Stimulated activated CD8-positive, alpha-beta memory T cell treated with anti-CD3 and anti-CD28 coated beads, Interleukin-2, amount 100 ng/mL, for 48 hours (primary cell): ENCODE measurements at places on chromosomes 3 and 15.

GRCh38 chr3:95923496-95924210 lies 890.7 kb upstream of the EPHA6 start:
- DNase-seq = peak; percentile 5

GRCh38 chr15:73017987-73018386 lies 34.3 kb upstream of the NEO1 start:
- DNase-seq = no peak

- DNase-seq = no peak
Observed at GRCh38 chr3:42704136-42704841, 1.7 kb upstream of the HHATL start.

DNA sequence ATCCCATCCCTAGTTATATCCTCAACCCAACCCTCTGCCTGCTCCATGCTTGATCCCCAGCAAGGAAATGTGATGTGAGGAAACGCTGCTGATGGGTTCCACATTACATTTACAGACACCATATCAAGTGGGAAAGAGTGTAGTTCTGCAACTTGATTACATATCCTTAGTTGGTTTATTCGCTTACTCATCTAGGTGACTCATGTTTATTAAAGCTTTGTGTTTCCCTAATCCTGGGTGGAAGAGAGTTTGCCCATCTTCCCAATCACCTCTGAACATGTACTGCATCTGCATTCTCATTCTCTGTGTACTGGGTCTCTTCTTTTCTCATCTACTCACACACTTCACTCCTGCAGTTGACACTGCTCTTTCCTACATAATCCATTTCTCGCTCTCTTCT lies 91.7 kb upstream of the PDZRN3 start:
- no peak for DNase-seq

DNA sequence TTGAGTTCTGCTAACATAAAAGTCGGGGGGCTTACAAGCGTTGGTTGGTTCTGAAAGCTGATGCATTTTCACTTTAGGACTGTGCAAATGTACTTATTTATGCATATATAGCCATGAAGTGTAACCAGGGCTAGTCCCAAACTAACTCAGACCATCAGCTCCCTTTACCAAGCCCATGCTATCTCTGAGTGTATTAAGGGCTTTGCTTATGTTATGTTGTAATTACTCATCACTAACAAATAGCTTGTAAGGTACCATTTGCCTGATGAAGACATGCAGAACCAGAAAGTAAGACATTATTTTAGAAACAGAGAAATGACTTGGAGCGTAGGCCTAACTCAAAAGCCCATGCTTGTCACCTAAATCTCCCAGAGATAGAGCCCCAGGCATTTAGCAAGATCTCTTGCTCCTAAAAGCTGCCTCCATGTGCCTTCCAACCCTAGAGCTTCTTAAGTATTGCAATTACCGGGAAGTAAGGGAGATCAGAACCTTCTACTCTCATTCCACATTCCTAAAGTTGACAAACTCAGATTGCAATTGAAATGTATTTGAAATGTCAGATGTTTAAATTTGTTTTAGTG lies 362.9 kb upstream of the RBMS3 start:
- DNase-seq = no peak

GRCh38 chr3:312160-312733 lies 115.7 kb downstream of the CHL1 start:
- DNase-seq = no peak

DNA sequence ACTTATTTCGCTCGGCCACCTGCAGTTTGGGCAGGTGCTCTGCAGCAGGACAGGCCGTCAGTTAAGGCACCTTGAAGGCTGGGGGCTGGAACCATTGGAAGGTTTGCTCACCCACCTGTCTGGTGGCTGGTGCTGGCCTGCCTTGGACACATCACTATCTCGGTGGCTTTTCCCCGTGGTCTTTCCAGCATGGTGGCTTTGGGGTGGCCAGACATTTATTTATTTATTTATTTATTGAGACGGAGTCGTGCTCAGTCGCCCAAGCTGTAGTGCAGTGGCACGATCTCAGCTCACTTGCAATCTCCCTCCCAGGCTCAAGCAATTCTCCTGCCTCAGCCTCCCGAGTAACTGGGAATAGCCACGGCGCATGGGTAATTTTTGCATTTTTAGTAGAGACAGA lies 11.7 kb downstream of the ISG20 start:
- DNase-seq = no peak

- DNase-seq = no peak
Observed at GRCh38 chr3:193909387-193909786, 226.6 kb upstream of the HES1 start.

GRCh38 chr3:144242747-144243146 lies 271.1 kb downstream of the DIPK2A start:
- no peak for DNase-seq

DNA sequence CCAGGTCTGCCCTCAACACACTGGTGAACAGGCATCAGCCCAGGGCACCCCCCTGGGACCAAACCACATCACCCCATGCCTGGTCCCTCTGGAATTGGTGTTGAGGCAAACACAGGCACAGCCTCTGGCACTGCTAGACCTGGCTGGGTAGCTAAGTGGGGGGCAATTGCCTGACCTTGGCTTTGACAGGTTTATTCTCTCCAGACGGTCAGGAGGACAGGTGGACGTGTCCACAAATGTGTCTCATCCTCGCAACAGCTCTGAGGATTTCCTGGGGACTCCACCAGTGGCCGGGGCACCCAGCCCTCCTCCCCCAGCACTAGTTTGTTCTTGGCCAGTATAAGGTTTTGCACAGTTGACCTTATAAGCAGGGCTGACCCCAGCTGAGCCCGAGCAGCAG lies 31.3 kb downstream of the TKT start:
- no peak for DNase-seq

DNA sequence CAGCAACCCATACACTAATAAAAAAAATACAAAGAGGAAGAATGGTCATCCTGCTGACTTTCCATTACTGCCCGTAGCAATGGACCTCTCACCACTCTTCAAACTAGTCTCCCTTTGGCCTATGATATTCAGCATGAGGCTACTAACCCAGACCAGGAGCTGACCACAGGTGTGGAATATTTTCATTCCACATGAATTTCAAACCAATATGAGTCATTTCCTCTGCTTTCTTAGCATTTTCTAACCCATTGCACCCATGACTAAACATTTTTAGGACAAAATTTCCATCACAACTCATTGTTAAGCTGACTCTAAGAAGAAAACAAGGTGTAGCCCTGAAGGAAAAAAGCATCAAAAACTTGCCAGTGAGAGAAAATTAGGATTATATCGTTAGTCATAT lies 34.0 kb upstream of the ZPLD1 start:
- DNase-seq = no peak

GRCh38 chr3:97927704-97928103 lies 44.5 kb downstream of the RIOX2 start:
- DNase-seq = no peak

DNA sequence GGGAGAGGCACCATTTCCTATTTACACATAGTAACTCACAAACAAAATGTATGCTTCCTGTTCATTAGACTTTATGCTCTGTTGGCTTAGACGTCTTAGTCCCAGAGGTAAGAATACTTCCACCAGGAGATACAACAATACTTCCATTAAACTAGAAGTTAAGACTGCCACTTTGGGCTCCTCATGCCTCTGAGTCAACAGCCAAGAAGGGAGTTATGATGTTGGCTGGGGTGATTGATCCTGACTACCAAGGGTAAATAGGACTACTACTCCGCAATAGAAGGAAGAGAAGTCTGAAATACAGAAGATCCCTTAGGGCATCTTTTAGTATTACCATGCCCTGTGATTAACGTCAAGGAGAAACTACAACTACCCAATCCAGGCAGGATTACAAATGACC lies 43.5 kb upstream of the ABI3BP start:
- no peak for DNase-seq

GRCh38 chr15:101246391-101246790 lies 5.5 kb downstream of the CHSY1 start:
- no peak for DNase-seq

GRCh38 chr15:34012461-34013028 lies 26.5 kb downstream of the AVEN start:
- DNase-seq = no peak

DNA sequence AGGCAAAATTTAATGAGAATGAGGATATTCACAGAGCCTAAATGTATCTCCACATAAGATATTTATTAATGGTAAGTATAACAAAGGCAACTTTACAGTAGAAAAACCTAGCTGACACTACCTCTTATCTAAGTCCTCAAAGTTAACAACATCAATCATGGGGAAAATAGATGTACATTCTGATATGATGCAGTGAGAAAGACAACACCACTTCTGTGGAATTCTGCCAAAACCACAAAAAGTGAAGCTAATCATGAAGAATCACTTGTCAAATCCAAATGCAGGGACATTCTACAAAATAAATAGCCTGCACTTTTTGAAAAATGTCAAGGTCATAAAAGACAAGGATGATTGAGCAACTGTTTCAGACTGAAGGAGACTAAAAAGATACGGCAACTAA lies 27.5 kb upstream of the EOMES start:
- DNase-seq = no peak

- DNase-seq = no peak
Observed at GRCh38 chr15:91456251-91456718, 356.2 kb downstream of the SV2B start.

GRCh38 chr15:65246026-65246714 lies 34.9 kb upstream of the CILP start:
- no peak for DNase-seq

- no peak for DNase-seq
Observed at GRCh38 chr15:57309856-57310760, 66.2 kb upstream of the CGNL1 start.

DNA sequence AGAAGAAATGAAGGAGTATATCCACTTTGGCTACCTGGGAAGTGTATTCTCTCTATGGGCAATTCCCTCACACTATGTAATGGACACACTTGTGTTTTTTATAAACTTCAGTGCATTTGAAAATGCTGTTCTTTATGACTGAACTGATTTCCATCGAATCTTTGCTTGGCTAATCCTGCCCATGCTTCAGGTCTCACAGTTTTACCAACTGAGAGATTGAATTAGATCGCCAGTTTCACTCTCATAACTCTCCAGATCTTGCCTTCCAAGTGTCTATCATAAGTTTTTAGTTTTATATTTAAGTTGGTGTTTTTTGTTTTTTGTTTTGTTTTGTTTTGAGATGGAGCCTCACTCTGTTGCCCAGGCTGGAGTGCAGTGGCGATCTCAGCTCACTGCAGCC lies 73.5 kb upstream of the MBNL1 start:
- no peak for DNase-seq

- no peak for DNase-seq
Observed at GRCh38 chr3:190886945-190887344, 24.5 kb upstream of the GMNC start.

DNA sequence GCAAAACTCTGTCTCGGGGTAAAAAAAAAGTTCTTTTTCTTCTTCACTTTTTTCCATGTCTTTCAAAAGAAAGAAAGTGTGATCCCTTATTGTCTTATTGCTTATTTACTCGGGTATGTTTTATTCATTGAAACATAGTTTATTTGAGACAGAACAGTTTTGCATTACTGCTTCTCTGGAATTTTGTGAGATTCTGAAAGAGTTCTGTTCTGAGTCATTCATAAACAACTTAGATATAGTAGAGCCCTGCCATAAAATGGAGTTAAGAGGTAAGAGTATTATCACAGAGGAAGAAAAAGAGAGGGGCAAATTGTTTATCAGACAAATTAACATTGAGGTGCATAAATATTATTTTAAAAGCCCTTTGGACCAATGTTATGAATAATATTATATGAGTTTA lies 522.2 kb downstream of the ROBO2 start:
- no peak for DNase-seq

DNA sequence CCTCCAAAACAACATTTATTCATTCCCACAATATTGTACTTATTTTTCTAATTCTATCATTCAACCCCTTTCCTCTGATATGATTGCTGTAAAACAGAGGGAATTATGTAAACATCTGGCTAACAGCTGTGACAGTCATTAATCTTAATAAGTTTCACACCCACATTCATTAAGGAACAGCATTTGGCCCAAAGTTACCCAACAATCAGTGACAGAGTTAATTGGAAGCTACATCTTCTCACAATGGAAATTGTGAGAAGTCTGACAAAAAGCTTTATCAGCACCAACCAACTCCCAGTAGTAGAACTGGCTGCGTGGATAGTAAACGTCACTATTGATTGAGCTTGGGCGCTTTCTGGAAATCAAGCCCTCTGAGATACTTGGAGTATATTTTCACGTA lies 165.8 kb upstream of the SLC24A5 start:
- no peak for DNase-seq

GRCh38 chr3:197573048-197573767 lies 17.4 kb upstream of the BDH1 start:
- DNase-seq = no peak

DNA sequence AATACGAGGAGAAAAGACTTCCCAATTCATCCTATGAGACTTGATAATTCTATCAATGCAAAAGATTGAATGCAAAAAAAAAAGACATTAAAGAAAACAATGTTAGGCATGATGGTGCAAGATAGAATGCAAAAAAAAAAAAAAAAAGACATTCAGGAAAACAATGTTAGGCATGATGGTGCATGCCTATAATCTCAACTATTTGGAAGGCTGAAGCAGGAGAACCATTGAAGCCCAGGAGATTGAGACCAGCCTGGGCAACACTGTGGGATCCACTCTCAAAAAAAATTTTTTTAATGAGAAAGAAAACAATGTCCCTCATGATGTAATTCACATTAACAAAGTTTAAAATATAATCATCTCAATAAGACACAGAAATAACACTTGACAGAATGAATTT lies 75.9 kb downstream of the MYO9A start:
- no peak for DNase-seq

GRCh38 chr3:65723985-65724384 lies 314.7 kb downstream of the MAGI1 start:
- no peak for DNase-seq

- DNase-seq = no peak
Observed at GRCh38 chr15:83110381-83110780, 2.9 kb downstream of the TM6SF1 start.

- DNase-seq = no peak
Observed at GRCh38 chr3:153314038-153314437, 152.0 kb downstream of the RAP2B start.

GRCh38 chr3:128784232-128784631 lies 58.2 kb downstream of the RAB7A start:
- DNase-seq = no peak

GRCh38 chr15:56923174-56923591 lies 4.7 kb downstream of the TCF12 start:
- no peak for DNase-seq

GRCh38 chr3:23161896-23162570 lies 41.1 kb upstream of the UBE2E2 start:
- DNase-seq = no peak

DNA sequence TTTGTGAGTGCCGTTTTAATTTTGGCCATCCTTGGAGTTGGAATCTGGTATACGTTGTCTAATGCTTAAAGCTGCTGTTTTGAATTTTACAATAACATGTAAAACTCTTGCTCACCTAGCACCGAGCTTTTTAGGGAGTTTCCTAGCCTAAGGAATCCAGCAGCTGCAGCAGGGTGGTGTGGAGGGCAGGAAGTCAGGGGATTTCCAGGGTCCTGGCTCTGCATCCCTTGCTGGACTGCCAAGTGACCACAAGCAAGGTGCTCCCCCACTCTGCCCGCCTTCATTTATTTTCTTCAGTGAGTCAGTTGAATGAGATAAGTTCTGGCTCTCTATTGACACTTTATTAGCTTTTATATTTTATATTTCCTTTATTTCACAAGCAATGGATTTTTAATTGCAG lies 113.7 kb downstream of the ATG7 start:
- no peak for DNase-seq

- DNase-seq = no peak
Observed at GRCh38 chr3:130480736-130481135, 36.2 kb upstream of the COL6A6 start.
